Colonic mucosa (tissue), 4 donors: ENCODE measurements at places on chromosomes 3 and 15.
A peak's percentile ranks its signal among the peaks of the same experiment; 100 is the strongest.

- DNase-seq = no peak
These were observed 22.2 kb upstream of the CDAN1 start for GRCh38 chr15:42759093-42759492.

DNA sequence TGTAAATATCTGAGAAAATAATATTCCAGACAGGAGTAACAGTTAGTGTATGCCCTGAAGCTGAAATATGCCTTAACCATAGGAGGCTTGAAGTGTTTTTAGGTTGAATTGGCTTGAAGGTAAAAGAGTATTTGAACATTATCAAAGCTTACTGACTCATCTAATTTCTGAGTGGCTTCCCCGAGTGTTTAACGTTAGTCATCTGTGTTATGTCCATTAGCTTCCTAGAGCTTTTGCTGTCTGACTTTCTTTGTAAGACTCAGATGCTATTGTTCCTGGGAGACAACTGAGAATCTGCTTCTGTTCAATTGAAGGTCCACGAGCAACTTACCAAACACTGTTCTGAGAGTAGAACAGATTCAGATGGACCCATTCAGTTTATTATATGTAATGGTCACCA is 656.8 kb upstream of the NECTIN3 start:
- DNase-seq = no peak

GRCh38 chr15:48634893-48635292 is 10.6 kb downstream of the FBN1 start:
- no peak for DNase-seq

- no peak for DNase-seq
These were observed 49.3 kb upstream of the TRIM42 start for GRCh38 chr3:140628606-140629005.

GRCh38 chr3:142886940-142887339 is 1.9 kb downstream of the PCOLCE2 start:
- no peak for DNase-seq

DNA sequence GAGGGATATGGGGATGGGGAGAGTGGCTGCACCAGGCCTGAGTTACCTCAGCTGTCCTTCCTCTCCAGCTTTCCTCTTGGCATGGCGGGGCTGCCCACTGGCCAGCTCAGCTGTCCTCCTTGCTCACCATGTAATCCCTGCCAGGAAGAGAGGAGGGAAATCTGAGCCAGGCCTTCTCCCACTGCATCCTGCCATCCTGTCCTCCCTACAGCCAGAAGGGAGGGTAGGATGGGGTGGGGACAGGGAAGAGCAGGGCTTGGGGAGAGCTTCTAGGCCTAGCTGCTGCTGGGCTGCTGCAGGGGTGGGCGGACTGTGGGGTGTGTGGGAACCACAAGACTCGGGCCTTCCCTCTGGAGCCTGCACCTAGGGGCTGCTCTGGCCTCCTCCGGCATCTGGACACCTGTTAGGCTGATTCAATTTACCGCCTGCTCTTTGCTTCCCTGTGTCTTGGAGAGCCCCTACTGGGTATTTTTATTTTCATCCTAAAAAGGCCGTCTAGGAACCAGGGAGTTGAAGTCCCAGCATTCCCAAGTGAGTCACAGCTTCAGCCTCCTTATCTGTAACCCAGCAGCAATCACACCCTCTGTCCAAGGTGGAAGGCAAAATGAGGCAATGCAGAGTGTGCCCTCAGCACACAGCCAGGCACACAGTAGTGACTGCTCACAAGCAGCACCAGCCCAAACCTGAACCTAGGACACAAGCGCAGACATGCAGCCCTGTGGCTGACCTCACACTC is 13.1 kb upstream of the KY start:
- no peak for DNase-seq

- DNase-seq = no peak
These were observed 2.4 kb downstream of the EHD4 start for GRCh38 chr15:41969851-41970431.

DNA sequence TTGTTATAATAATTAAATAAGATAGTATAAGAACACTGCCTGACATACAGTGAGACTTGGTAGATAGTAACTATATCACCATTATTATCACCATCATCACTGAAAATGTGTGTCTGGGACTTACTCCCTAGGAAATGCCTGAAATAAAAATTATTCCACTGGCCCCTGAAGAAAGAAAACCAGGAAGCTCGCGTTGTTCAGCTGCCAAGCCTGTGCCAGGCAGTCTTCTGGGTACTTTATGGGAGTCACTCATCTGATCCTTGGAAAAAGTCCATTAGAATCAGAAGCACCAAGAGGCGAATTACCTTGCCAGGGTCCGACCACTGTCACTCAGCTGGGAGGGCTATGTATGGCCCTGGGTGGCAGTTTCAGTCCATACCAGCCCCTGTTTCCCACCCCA is 220.3 kb upstream of the TPM1 start:
- DNase-seq = peak; percentile 46

- no peak for DNase-seq
These were observed 21.4 kb upstream of the CSPG4 start for GRCh38 chr15:75733761-75734651.

GRCh38 chr15:78762985-78763795 is 48.1 kb downstream of the ADAMTS7 start:
- DNase-seq = no peak

GRCh38 chr3:142224482-142225072 is 808 bp downstream of the GK5 start:
- DNase-seq = no peak

DNA sequence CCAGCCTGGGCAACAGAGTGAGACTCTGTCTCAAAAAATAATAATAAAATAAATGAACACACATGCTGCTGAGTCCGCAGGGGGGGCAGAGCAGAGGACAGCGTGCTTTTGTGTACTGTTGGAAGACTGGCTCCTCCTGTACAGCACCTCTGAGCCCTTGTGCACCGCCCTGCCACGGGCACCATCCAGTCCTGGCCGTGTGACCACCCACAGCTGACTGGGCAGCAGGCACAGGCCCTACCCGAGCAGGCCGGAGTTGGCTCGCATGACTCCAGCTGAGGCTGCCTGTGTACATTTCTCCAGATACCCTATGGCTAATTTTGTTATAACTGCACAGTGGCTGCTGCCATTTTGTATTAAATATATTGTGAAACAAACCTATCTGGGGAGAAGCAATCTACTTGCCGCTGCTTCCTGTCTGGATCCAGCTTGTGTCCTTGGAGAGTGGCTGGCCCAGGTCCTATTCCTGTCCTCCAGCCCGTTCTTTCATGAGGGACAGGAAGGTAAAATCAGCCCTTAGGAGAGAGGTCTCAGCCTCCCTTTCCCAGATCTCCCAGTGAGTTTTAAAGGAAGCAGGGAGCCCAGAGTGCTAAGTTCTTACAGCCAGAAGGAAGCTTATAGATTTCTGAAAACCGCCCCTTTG is 14.6 kb downstream of the IVD start:
- no peak for DNase-seq

- DNase-seq = no peak
These were observed 119.9 kb upstream of the RAP2B start for GRCh38 chr3:153042088-153042487.

DNA sequence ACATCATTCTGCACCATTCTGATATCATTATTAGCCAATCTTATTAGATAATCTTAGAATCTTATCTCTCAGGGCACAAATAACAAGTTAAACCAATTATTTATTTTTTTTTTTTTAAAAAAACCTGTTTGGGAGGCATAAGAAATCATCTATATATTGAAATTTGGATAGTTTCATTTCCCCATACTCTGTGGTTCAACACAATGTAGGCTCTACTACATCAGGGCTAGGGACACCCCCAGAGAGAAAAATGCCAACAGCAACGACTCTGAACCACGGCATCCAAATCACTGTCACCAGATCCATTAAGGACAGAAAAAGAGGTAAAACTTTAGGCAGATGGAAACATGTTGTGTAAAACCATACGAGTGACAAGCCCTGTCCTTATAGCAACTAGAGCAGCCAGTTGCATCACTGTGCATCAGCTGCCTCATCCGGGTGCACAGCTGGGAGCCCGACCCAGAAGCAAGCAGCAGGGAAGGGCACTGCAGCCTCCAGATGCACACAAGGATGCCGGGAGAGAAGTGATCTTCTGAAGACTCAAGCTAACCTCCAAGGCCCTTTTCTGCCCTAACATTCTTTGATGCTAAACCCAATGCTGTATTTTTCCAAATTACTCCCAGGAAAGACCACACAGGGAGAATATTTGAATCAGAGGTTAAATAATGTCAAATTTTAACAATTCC is 381.1 kb downstream of the CTNNB1 start:
- no peak for DNase-seq

DNA sequence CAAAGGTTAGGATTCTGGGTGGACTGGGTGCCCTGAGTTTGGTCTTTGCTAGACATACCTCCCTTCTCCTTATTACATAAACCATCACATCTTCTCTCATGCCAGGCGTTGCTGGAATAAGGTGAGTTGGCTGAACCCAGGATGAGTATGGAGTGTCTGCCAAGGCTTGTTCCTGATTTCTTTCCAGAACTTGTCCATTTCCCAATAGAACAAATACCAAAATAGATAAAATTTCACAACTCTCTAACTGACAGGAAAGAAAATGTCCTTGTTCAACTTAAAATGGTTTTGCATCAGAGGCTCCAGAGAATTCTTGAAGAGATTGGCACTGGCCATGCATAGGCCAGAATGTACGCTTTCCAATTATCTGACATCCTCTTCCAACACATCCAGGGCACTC is 291.9 kb downstream of the IGSF11 start:
- DNase-seq = no peak
